Karpas-422 (cell line): ENCODE measurements at places on chromosomes 6 and 20.

DNA sequence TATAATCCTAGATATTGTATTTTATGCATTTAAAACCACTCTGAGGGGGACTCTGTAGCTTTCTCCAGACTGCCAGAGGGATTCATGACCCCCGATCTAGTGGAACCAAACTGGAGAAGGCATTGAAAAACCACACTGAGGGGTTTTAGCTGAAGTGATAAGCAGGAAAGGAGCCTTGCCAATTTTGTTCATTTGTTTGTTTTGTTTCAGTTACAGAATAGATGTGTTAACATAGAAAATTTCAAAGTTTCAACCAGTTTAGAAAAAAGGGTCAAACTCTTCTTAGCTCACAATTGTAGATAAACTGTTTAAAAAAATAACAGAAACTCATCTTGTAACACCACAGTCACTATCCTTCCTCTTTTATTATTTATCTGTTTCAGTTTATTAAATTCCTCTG is 19.8 kb downstream of the TAB2 start:
- DNase-seq, result no peak

DNA sequence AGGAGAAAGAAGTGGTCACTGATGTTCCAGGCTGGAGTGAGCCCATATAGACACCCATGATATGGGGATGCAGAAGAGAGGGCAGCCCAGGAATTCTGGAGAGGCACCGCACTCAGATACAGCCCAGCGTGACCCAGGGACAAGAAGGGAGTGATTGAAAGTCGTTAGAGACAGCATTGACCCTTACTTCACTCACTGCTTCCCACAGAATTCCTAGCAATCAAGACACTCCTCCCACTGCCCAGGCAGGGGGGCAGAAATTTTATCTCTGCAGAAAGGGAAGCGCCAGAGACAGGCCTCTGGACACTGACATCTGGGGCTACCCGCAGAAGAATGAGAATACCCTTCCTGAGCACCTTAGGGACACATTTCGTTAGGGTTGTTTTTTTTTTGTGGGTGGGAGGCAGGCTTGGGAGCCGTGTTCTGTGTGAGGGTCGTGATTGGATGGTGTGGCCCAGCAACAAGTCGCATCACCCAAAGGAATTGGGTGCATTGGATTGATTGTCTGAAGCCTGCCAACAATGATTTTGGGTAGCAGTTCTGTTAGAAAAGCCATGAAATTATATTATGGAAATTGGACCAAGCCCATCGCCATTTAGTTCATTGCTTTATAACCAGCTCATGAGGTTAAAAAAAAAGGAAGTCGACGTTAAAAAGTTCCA is 45.9 kb upstream of the MAP3K4 start:
- DNase-seq, result no peak

DNA sequence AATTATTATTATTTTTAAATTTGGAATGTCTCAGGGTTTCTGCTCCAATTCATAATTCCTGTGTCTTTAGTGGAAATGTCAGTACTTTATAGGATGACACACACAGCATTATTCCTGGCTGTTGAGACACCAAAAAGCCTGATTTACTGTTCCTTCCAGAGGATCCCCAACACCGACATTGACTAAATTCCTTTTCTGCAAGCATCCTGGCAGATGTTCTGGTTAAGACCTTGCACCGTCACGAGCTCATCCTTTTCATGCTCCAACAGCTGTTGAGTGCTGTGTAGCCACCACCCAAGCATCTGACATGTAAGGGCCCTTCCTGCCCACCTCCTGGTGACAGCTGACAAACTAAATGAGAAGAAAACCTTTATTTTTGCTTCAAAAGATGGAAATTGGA is 284.3 kb upstream of the SULF2 start:
- DNase-seq, result no peak

- DNase-seq, result no peak
These were observed 114.7 kb downstream of the GJA10 start for GRCh38 chr6:90008908-90009501.

DNA sequence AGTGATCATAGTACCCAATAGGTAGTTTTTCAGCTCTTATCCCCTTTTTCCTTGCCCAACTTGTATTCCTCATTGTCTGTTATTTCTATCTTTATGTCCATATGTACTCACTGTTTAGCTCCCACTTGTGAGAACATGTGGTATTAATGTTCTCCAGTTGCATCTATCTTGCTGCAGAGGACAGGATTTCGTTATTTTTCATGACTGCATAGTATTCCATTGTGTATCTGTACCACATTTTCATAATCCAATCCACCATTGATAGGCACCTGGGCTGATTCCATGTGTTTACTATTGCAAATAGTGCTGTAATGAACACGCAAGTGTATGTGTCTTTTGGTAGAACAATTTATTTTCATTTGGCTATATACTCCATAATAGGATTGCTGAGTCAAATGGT is 819.5 kb upstream of the ADGRB3 start:
- DNase-seq, result no peak

DNA sequence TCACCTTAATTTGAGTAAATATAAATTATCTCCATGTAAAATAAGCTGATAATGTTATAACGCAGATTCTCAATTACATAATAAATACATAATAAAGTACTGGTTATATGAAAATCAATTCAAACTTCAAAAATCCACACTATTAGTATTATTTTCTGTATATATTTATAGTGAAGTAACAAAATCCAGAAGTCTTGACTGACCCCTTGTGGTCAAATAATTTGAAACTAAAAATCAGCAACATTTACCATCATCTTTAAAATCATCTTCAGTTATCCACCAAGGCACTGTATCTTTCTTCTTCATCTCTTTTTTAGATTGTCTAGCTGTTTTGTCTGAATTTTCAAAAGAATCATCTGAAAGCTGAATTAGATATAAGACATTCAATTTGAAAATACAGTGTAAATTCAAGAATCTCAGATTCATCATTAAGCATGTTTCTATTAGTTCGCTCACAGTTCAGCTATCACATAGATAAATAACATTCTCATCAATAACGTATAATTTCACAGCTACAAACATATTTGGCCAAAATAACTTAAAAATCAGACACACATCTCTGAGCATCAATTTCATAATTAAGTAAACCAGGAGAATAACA is 6.5 kb downstream of the CEP162 start:
- DNase-seq, result peak; percentile 75

GRCh38 chr6:15254070-15254975 is 8.5 kb downstream of the JARID2 start:
- DNase-seq, result peak; percentile 67

GRCh38 chr6:168206661-168207274 is 112.8 kb downstream of the DACT2 start:
- no peak for DNase-seq

GRCh38 chr6:113782636-113783035 is 74.5 kb upstream of the MARCKS start:
- DNase-seq, result no peak

- no peak for DNase-seq
These were observed 8.5 kb upstream of the TRIM40 start for GRCh38 chr6:30127238-30128093.

DNA sequence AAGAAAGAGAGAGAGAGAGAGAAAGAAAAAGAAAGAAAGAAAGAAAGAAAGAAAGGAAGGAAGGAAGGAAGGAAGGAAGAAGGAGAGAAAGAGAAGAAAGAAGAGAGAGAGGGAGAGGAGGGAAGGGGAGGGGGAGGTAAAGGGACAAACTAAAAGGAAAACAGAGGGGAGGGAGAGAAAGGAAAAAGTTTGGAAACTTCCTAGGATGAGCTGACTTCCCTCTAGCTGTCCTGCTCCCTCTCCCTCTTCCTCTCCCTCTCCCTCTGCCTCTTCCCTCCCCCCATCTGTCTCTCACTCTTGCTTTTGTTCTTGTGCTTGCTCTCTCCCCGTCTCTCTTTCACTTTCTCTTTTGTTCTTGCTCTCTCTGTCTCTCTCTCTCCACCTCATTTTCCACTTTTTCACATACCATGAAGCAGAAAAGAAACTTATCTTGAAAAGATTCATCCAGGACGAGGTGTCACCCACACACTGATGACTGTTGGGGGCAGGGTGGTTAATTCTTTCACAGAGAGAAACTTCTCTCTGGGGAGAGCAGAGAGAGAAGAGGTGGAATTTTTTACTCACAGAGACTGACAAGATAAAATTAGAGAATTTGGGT is 56.4 kb upstream of the DUSP22 start:
- DNase-seq, result no peak

DNA sequence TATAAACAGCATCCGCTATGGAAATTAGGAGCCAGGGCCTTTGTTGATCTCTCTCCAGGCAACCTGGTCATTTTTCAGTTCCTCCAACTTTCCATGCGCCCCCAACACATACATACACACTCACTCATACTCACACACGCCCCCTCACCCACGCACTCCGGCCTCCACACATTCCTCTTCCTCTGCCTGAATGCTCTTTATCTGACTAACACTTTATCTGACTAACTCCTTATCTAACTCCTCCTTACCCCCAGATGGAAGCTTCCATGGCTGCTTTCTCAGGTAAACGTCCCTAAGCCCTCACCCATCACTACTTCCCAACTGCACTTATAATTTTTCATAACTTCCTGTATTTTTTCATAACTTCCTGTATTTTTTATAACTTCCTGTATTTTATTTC is 17.4 kb downstream of the CASS4 start:
- DNase-seq, result no peak

DNA sequence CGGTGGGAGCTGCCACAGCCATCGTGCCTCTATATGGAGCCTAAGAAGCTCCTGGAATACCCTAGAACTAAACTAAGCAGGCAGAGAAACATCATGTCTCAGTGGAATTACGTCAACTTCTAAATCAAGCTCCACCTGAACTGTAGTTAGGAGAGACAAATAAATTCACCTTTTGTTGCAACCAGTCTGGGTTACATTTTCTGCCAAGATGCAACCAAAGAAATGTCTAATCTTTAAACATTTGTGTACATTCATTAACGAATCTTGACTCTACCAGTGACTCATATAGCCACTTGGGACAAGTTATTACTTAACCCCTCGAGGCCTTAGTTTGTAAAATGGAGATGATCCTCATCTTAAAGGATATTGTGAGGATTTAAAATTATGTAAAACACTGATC is 8.9 kb downstream of the PTPRK start:
- DNase-seq, result no peak

- DNase-seq, result no peak
These were observed 16.1 kb upstream of the MAP1LC3A start for GRCh38 chr20:34542439-34542838.

GRCh38 chr6:88164061-88164460 is 2.1 kb downstream of the CNR1 start:
- DNase-seq, result no peak

DNA sequence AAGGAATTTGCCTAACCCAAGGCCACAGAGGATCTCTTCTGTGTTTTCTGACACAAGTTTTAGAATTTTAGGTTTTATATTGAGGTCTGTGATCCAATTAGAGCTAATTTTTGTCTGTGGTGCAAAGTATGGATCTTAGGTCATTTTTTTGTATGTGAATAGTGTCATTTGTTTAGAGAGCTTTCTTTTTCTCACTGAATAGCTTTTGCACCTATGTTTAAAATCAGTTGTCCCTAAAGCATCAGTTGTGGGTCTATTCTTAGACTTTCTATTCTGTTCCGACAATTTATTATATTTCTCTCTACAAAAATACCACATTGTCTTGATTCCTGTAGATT is 341 bp upstream of the MCM9 start:
- no peak for DNase-seq

DNA sequence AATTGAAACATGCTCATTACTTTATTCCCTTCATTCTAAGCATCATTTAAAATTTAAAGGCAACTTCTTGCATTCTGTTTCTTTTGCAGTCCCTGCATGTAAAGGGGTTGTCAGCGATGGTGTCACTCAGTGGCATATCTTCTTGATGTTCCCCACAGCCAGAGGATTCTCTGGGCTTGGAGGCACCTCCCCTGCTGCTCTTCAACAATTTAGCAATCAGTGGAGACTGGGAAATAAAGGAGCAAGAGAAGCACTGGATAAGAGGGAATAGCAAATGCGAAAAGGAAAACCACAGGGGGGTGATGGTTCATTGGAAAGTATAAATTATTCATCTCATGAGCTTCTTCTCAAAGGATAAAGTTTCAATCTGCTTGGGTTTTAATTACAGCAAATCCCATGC is 30.7 kb upstream of the MC3R start:
- no peak for DNase-seq

GRCh38 chr6:155584006-155584405 is 128.4 kb upstream of the NOX3 start:
- no peak for DNase-seq

DNA sequence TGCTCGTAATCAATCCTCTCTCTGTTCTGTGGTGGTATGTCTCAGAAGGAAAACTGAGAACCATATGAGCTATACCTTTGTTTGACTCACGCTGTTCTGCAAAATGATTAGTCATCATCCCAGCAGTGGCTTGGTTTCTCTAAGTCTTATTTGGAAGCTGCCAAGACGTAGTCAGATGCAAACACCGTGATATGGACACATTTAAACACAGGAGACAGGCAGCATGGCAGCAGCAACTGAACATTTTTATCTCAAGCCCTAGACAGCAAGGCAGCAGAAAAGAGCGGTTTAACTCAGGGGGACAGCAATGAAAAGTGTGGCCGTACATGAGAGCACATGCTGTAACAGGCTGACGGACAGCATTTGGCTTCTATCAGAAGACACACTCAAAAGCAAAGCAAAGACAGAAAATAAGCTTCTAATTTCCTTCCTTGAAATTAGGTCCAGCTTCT is 1295.1 kb downstream of the EPHA7 start:
- DNase-seq, result no peak

DNA sequence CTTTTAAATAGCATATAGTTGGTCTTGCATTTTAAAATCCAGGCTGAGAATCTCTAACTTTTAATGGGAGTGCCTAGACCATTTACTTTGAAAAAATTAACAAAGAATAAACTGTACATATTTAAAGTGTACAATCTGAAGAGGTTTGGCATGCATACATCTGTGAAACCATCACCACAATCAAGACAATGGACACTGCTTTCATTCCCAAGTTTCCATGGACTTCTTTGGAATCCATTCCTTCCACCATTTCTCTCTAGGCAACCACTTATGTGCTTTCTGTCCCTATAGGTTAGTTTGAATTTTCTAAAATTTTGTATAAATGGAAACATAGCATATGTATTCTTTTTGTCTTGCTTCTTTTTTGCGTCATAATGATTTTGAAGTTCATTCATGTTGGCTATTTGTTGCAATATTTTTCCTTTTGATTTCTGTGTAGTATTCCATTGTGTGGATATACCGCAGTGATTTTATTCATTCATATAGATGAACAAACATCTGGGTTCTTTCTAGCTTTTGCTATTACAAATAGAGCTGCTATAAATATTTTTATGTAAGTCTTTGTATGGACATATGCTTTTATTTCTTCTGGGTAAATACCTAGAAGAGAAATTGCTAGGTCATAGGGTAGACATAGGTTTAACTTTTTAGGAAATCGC is 50.9 kb downstream of the NEDD9 start:
- DNase-seq, result no peak

DNA sequence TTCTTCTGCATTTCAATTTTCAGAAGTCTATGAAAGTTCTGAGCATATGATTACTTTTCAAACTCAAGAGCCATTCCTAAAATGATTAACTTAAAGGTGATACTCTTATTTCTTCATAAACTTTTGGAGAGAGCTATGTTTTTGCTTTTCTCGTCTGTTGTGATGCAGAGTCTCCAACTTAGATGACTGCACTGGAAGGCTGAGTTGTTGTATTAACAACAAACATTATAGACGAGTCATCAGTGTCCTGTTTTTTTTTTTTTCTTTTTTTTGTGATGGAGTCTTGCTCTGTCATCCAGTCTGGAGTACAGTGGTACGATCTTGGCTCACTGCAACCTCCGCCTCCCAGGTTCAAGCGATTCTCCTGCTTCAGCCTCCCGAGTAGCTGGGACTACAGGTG is 101.9 kb downstream of the CD109 start:
- DNase-seq, result no peak
